ENCODE measurements at places on chromosomes 6 and 20.

DNA sequence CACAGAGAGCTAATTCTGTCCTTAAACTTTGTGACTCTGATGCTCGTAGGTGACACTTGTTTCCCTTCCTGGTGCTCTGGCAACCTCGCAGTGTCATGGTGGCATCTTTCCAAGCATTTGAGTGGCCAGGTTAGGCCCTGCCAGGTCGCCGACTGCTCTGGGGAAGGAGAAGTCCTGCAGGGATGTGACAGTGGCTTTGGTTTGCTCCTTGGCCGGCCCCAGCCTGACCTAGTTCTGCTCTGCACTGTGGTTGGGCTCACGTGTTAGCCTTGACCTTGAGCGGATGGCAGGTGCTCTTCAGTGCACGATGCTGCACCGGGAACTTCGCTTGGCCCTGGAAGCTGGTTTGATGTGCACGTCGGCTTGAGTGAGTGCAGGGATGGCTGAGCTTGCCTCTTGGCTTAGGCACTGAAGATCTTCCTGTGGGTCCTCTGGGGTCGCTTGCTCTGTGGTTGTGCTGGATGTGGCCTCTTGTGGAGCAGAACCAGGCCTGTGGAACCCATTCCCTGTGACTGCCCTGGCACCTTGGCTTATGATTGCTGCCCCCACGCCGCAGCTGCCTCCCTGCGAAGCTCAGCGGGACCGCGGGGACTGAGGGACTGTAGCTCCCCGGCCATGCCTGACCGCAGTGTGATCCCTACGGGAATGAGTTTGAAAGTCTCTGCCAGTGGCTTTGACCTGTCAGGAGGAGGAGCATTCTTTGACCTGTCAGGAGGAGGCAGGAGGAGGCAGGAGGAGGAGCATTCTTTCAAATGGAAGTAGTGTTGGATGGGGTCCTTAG lies 8.7 kb downstream of the OSBPL2 start:
- DNase-seq: no peak

- no peak for DNase-seq
Measured at GRCh38 chr6:88952065-88952704, 11.2 kb downstream of the RNGTT start.

DNA sequence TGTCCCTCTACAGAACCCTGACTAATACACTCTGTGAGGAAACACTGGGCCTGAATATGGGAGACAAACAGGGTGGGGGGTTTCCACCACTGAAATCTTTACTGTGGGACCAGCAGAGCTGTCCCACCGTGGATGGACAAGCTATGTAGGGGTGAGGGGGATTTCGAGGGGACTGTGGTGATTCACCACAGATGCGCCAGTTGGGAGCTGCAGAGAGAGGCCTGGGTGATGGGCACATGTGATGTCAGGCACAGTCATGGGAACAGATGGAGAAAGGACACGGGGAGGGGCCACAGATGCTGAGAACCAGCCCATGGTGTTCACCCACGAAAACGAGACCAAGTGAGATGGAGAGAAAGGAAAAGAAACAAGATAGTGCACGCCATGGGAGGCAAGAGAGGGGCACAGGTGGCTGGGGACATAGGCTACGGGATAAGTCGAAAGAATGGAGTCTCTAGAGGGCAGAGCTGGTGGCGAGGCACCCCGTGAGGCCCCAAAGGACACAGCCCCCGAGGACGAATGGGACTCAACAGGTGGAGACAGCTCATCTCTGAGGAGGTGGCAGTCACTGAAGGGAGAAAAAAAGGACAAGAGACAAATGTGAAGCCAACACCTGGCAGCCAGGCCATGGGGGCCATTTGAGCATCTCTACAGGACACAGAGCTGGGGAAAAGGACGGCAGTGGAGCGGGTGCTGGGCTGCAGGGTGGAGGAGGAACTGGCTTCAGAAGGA lies 10.5 kb upstream of the RAMACL start:
- no peak for DNase-seq

- no peak for DNase-seq
Measured at GRCh38 chr6:162181741-162182401, 545.7 kb downstream of the PRKN start.

All from neural crest cell (in vitro differentiated cells).